Inflammatory macrophage treated with lipopolysaccharide for 4 hours (primary cell): ENCODE measurements at places on chromosomes 13 and 19.

DNA sequence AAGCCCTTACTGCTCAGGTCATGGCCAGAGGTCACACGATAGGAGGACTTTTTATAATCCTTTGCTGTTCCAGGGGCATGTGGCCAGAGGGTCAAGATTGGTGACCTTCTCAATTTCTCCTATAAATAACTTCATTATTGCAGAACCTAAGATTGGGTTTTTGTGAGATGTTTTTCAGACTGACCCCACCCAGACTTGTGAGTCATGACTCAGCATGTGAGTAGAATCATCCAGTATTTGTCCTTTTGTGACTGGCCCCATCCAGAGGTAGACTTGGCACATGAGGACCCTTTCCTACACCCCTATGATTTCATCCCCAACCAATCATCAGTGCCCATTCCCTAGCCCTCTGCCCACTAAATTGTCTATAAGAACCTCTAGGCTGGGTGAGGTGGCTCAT, 84.5 kb upstream of the ABCC4 start:
- peak; percentile 62 for DNase-seq

GRCh38 chr19:9962623-9963290, 26.4 kb upstream of the OLFM2 start:
- no peak for DNase-seq

- DNase-seq: no peak
These were observed 542.7 kb upstream of the SLITRK5 start for GRCh38 chr13:87128491-87128890.

- no peak for DNase-seq
These were observed 404.4 kb downstream of the SPRY2 start for GRCh38 chr13:79936368-79937136.

- peak; percentile 19 for DNase-seq
These were observed 27.1 kb downstream of the CYSLTR2 start for GRCh38 chr13:48680756-48681392.

DNA sequence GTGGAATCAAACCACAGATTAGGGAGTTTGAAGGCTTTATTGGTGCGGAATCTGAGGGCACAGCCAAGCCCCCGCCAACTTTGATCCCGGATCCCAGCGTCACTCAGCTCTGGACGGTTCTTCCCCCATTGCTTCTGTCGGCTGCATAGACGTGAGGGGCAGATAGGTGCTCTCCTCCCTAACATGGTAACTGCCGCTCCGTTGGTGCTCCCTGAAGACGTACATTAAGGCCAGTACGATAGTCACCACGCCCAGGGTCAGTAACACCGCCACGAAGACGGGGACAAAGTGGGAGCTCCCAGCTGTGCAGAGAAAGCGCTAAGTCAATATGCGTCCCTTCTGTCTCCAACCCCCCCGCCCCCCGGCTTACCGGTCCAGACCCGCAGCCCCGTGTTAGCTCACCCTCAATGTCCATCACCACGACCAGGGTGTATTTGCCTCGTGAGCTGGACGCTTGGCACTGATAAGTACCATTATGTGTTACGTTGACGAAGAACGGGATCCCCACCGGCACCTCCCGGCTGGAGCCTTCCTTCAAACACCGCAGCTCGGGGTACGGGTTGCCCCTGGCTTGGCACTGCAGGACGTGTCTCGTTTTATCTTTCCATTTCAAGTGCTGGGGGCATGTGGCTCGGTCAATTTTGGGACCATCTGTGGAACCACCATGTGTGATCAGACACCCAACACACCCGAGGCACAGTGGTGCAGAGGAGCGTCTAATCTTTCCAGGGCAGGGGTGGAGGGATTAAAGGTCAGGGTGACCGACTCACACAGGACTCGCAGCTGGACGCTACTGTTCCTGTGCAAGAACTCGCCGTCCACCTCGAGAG, 644 bp upstream of the RAVER1 start:
- no peak for DNase-seq

DNA sequence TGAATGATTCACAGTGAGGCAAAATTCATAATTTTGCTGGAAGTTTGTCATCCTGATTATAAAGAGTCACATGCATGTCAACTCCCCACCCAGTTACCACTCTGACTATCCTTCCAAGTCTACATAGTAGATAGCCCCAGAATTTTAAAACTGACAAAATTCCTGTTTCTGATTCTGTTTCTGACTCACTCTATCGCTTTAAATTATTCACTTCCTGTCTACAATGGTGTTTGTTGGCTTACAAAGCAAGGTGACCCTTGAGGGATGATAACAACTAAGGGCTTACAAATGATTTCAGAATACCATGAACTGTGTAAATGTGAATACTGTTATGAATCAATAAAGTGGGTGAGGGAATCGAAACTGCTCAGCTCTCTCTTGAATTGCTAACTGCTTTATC, 98.7 kb upstream of the KL start:
- no peak for DNase-seq

GRCh38 chr19:32859591-32859990, 10.0 kb downstream of the SLC7A9 start:
- no peak for DNase-seq

DNA sequence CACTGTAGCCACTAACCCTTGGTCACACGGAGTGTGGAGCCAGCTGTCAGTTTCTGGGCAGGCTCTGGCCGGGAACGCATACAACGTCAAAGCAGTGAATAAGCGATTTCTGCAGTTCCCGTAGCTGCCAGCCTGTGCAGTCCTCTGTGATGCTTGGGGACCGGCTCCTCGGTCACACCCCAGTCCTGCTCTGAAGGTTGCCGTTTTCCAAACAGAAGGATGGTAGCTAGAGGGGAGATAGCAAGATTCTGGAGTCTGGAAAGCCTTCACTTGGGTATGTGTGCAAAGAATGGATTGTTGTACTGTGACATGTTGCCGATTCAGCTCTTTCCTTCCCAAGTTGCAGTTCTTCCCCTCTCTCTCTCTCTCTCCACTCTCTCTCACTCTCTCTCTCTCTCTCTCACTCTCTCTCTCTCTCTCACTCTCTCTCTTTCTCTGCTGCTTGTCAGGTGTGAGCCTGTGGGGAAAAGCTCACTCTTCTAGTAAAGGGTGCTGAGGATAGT, 38.7 kb upstream of the C1QTNF9 start:
- DNase-seq: peak; percentile 94

GRCh38 chr13:38899571-38899970, 91.1 kb downstream of the STOML3 start:
- DNase-seq: no peak

GRCh38 chr13:106187501-106188095, 347.9 kb downstream of the EFNB2 start:
- DNase-seq: no peak

DNA sequence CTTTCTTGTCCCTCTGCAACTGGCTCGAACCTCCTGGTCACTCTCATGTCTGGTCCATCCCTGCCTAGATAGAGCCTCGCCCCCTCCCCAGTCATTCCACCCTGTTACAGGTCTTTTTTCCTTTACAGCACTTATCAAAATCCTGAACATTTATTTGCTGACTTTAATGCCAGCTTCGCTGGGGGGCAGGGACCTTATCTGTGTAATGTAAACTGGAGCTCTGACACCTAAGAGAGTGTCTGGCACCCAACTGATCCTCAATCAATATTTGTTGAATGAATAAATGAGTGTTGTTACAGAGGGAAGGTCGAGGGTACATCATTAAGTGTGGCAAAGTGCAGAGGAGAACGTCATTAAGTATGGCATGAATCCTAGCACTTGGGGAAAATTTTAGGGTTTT, 16.7 kb downstream of the FAAP24 start:
- no peak for DNase-seq

GRCh38 chr19:8321986-8322637, 816 bp downstream of the RPS28 start:
- no peak for DNase-seq

DNA sequence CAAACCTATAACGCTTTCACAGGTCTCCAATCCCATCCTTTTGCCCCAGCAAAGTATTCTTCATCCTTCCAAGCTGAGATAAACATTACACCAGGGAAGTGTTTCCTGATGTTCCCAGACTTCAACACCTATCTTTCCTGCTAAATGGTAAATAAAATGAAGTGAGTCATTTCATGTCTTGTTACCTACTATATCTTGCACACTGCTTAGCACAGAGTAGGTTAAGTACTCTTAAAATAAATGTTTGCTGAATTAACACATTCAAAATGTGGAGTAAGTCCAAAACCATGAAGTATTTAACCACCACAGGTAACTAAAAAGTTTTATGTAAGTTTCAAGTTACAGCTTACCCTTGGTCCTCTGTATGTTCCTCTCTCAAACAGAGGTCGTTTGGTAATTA, 3.4 kb downstream of the RBM26 start:
- no peak for DNase-seq

- no peak for DNase-seq
These were observed 186.3 kb downstream of the TUBA3C start for GRCh38 chr13:18995259-18995873.

GRCh38 chr19:36103842-36104552, 6.9 kb upstream of the OVOL3 start:
- DNase-seq: no peak

- no peak for DNase-seq
These were observed 150.4 kb downstream of the PDS5B start for GRCh38 chr13:32736648-32737047.

- no peak for DNase-seq
These were observed 29.0 kb downstream of the CKM start for GRCh38 chr19:45293682-45294081.

- no peak for DNase-seq
These were observed 226.3 kb downstream of the DLEU7 start for GRCh38 chr13:50617134-50617721.

DNA sequence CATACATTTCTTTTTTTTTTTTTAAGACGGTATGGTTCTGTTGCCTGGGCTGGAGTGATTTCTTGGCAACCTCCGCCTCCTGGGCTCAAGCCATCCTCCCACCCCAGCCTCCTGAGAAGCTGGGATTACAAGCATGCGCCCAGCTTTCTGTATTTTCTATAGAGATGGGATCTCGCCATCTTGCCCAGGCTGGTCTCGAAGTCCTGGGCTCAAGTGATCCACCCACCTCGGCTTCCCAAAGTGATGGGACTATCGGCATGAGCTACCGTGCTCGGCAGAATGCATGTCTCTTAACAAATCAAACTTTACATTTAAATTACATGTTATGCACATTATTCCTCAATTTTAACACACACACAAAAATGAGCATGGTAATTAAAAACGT, 1.2 kb downstream of the NDUFA13 start:
- no peak for DNase-seq

DNA sequence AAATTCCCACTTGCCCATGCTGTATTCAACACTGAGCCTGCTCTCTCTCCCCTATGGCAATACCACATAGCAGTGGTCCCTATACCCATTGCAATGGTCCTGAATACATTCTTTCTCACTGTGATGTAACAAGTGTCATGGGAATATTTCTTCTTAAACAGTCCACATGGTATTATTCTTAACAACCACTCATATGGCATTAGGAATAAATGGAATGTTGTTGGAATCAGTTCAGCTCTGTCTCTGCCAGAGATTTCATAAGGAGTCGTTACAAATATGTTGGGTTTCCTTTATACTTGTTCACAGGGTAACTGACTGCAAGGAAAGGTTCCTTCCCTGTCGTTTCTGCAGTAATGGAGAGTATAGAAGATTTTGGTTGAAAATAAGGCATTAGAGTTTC, 128.3 kb upstream of the SPATA13 start:
- DNase-seq: no peak

DNA sequence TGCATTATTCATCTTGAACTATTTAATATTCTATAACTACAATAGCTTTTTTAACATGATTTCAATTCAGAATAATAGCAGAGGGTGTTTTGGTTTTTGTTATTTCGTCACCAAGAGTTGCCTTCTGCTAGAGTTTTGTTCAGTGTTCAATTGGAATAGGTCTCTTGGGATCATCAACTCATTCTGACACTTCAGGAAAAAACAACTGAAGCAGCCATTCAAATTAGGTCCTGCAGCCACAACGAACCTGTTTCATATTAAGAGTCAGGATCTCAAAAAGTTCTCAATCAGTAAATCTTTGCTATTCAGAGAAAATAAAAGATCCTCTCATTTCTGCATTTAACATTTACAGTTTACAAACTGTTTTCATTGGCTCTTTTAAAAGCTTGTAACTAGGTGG, 2.4 kb upstream of the CHAMP1 start:
- DNase-seq: no peak

DNA sequence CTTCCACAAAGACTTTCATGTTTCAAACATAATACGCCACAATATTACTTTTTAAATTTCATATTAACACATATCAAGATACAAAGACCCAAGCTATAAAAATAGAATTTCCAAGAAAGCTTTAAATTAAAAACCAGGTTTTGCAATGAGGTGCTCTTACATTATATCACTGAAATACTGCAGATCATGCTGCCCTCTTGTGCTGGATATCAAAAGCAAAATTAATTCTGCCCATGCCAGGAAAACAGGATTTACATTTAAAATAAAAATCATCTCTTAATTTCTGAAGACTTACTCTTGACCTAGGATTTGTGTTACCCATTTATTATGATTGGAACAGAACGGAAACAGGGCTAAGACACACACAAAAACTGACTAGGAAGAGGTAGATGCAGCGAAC, 145.0 kb downstream of the ABCC4 start:
- peak; percentile 13 for DNase-seq

DNA sequence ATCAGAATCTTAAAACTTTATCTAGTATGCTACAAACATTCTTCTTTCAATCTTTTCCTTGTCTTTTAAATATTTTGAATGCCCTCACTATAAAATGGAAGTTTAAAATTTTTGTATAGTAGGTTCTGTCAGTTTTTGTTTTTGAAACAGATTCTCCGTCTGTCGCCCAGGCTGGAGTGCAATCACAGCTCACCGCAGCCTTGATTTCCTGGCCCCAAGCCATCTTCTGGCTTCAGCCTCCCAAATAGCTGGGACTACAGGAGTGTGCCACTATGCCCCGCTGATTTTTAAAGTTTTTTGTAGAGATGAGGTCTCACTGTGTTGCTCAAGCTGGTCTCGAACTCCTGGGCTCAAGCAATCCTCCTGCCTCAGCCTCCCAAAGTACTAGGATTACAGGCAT, 20.7 kb downstream of the PHF11 start:
- DNase-seq: no peak

DNA sequence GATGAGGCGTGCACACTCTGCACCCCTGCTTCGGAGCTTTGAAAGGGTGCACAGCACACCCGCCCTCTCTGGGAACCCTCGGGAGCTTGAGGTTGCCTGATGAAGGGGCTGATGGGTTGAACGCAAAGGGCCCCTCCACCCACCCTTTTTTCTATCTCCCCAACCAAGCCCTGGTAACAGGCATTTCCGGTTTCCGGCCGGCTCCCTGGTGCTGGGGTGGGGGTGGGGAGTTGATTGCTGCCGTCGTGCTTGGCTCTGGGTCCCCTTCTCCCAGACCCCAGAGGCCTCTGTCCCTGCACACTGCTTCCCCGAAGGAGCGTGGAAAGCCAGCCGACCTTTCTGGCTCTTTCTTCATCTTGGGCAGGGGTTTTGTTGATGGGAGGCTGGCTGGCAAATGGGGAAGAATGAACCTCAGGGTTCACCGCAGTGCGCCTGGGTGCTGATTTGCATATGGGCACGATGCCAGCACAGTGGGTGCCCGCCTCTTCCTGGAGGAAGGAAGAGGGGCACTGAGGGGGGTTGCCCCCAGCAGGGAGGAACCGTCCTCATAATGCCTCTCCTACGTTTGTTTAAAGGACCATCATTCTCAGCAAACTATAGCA, 29.1 kb downstream of the VAV1 start:
- peak; percentile 98 for DNase-seq
